Kidney (tissue), 22 donors: ENCODE measurements at places on chromosomes 1 and 21.

- no peak for DNase-seq
These were observed 7.7 kb upstream of the BCL2L15 start for GRCh38 chr1:113895098-113895497.

GRCh38 chr1:46036894-46037839 is 95.3 kb downstream of the PIK3R3 start:
- peak; percentile 91 for DNase-seq

- no peak for DNase-seq
These were observed 3.8 kb upstream of the RGSL1 start for GRCh38 chr1:182446033-182446669.

DNA sequence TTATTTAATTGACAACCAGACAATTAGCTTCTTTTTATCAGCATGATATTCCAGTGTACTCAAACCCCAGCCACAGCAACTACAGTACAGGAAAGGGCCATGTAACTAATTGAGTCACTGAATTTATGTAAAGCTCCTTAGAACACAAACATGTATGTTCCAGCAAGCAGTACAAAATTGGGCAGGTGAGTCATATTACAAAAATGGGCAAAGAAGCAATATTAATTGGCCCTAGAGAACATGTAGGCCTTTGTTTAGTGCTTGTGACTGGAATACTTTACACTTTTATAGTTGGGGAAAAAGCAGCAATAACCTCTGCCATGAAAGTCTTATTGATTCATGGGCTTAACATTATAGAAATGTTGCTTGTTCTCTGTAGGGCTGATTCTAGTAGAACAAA is 31.8 kb downstream of the CLEC20A start:
- no peak for DNase-seq

GRCh38 chr1:16026723-16027484 is 5.1 kb downstream of the CLCNKA start:
- DNase-seq, result peak; percentile 74

GRCh38 chr1:66613187-66613586 is 79.2 kb downstream of the SGIP1 start:
- no peak for DNase-seq

DNA sequence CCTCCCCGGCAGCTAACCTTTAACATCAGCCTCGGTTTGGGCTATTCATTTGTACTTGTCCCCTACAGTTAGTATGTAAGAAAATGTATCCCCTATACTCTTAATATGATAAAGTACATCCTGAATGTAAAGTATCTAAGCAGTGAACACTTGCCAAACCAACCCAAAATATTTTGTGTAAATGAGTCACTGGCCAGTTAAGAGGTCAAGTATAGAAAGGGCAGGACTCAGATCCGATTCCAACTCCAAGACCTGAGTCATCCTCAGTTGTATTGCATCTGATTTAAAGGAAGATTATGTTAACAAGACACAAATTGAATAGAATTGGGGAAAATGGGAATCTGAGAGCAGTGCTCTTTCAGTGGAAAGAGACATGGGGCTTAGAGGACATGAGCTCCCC is 84.4 kb downstream of the CD58 start:
- no peak for DNase-seq

- no peak for DNase-seq
These were observed 32.8 kb upstream of the PWP2 start for GRCh38 chr21:44074315-44074958.

- DNase-seq, result no peak
These were observed 23.9 kb downstream of the CD2 start for GRCh38 chr1:116777831-116778830.

- no peak for DNase-seq
These were observed 223.3 kb downstream of the FGGY start for GRCh38 chr1:59520194-59520593.

- DNase-seq, result no peak
These were observed 105.7 kb downstream of the PRDM16 start for GRCh38 chr1:3174487-3175247.

DNA sequence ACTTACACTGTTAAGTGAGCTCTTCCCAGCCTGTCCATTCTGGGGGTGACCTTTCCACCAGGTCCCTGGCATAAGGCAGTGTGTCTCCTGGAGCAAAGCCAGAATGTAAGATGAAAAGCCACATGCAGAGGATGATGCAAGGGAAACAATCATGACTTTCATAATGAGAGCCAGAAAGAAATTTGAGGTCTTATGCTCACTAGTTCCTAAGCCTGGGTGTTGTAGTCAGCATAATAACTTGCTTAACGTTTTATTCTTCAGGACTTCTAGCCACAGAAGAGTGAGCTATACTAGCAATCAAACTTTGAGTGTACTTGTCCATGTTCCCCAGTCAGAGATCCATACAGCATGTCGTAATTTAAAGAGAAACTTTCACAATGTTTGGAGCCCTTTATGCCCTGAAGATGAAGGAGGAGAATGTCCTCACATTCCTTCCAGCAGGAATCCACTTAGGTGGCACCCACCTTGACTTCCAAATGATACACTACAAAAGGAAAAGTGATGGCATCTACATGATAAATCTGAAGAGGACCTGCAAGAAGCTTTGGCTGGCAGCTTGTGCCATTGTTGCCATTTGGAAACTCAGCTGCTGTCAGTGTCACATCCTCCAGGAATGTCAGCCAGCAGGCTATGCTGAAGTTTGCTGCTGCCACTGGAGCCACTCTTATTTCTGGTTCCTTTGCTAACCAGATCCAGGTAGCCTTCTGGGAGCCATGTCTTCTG is 60.5 kb upstream of the FOXD3 start:
- DNase-seq, result no peak

DNA sequence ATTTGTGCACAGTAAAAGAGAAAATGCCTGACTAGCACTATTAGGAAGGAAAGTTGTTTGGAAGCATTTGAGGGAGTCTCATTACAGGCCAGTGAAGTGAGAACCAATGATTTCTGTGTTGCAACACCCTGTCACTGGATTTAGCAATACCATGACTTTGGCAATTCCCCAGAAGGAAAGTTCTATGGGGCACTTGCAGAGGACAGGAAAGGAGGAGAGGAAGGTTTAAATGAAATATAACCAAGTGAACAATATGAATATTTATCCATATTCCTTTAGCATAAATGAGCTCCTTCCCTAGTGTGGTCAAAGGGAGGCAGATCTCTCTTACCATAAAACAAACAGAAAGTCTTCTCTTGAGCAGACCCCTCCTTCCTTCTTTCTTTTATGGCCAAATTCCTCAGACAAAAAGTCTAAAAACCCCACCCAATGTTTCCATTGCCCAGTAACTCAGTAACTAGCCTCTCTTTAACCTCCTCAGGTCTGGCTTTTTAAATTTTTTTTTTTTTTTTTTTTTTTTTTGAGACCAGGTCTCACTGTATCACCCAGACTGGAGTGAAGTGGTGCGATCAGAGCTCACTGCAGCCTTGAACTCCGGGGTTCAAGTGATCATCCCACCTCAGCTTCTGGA is 5.5 kb downstream of the TLR5 start:
- no peak for DNase-seq

DNA sequence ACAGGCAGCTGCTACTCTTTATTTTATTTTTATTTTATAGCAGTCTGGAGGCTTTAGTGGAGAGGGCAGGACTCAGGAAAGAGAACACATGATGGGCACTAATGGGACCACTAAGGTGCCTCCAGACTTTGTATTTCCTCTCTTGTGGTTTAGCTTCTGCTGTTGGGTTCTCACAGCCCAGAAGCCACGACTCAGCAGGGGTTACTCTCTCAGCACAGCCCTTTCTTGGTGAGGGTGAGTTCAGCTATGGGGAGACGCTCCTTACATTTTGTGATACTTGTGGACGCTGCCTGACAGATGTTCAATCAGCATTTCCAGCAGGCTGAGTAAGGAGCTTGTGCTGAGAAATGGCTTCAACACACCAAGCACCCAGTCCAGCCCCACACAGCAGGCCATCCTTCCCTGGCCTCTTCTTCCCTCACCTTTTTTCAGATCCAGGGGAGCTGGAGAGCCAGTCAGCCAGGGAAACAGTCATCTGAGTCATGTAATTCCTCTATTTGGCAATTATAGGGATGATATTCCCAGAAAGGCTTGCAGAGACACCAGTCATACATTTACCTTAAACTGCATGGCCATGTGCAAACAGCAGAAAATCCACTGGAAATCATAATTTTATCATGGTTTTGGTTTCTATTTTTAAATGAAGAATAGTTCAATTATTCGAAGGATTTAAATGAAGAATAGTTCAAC is 53.2 kb upstream of the RAB3GAP2 start:
- no peak for DNase-seq

DNA sequence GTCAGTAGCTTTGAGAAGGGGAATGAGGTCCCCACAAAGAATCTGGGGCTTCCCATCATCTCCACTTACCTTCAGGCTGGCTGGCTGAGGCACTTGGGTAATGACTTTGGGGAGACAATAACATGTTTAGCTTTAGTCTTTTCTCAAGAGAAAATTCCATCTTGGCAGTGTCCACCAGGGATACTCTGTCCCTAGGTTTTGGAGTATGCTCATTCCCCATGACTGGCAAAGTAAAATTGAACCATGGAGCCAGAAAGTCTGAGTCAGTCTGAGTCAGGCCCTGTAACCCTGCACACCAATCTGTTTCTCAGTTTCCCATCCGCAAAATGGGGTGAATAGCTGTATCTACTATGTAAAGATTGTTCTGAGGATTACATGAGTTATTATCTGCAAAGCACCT is 28.2 kb downstream of the RUNX1 start:
- no peak for DNase-seq

DNA sequence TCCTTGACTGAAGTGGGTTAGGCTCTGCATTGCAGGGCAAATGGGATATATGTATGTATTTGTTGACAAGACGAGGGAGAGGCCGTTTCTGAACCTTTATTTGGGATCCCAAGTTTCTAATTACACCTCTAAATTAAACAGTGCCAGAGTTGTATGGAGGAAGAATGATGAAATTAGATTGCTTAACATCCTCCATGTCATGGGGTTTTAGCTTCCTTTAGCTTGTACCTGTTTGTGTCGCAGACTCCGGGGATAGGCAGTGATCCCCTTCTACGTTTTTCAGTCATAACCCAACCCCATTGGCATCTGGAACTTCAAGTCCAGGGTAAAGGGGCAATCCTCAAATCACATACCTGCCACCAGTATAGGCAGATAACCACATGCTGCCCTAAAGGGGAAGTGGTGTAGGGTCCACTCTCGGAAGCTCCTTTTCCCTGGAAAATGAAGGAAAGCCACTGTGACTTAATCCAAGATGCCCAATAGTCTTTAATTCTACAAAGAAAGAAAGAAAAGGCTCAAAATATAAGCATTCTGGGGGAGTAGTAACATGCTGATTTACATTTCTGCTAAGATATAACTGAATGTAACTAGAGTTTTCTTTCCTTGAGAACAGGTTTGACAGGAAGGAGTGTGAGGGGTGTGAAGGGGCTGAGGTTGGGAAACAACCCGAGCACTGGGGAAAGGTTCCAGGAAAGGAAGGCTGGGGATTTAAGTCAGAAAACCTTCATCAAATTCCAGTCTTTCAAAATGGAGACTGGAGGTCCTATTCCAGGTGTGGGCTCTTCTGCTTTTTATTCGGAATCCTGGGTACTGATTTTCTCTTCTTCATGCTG is 77.6 kb downstream of the RGL1 start:
- no peak for DNase-seq

DNA sequence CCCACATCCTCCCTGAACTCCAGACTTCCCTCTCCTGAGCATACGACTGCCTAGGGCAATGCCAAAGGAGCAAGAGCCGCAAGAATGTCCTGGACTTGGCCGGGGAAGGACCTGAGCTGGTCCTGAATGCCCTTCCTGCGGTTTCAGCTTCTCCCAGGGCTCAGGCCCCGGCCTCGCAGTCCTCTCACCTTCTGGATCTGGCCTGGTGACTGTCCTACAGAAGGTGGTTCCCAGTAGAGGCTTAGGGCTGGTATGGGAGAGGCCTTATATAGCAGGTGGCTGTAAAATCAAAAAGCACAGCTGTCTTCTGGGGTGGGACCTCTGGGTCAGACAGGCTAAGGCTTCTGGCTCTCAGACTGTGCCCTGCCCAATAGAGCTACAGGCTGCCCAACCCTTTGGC is at the start of gene LYPD8:
Gene LYPD8 (minus strand): TSS at position 243 of the 400 bp plus-strand sequence. CDS start 4,678 bp downstream, outside the sequence.
- no peak for DNase-seq

GRCh38 chr1:90919190-90919719 is 102.6 kb downstream of the ZNF644 start:
- DNase-seq, result no peak

- DNase-seq, result no peak
These were observed 139.2 kb downstream of the ETS2 start for GRCh38 chr21:38944903-38945302.

GRCh38 chr1:25648681-25649440 is 32.3 kb downstream of the MAN1C1 start:
- no peak for DNase-seq

- no peak for DNase-seq
These were observed 61.9 kb downstream of the CLSTN1 start for GRCh38 chr1:9761855-9762254.

- DNase-seq, result no peak
These were observed 36.9 kb upstream of the QSOX1 start for GRCh38 chr1:180117764-180118116.

GRCh38 chr1:203284411-203285123 is 20.8 kb upstream of the BTG2 start:
- no peak for DNase-seq

DNA sequence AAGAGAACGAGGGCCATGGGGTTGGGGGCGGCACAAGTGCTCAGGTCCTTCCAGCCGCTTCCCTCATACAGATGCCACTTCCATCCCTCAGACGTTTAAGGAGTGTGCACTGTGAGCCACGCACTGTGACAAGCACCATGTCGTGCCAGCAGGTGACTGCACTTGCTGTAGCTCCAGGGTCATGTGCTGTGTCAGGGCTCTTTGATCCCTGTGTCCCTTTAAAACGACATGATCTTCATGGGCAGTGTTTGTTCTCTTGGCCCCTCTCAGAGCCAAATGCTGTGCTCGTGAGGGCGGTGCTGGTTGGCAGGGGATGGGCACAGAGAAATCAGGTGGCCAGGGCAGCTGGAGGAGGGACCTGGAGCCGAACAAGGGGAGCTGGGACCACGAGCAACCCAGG is 19.9 kb downstream of the IL10RB start:
- no peak for DNase-seq

DNA sequence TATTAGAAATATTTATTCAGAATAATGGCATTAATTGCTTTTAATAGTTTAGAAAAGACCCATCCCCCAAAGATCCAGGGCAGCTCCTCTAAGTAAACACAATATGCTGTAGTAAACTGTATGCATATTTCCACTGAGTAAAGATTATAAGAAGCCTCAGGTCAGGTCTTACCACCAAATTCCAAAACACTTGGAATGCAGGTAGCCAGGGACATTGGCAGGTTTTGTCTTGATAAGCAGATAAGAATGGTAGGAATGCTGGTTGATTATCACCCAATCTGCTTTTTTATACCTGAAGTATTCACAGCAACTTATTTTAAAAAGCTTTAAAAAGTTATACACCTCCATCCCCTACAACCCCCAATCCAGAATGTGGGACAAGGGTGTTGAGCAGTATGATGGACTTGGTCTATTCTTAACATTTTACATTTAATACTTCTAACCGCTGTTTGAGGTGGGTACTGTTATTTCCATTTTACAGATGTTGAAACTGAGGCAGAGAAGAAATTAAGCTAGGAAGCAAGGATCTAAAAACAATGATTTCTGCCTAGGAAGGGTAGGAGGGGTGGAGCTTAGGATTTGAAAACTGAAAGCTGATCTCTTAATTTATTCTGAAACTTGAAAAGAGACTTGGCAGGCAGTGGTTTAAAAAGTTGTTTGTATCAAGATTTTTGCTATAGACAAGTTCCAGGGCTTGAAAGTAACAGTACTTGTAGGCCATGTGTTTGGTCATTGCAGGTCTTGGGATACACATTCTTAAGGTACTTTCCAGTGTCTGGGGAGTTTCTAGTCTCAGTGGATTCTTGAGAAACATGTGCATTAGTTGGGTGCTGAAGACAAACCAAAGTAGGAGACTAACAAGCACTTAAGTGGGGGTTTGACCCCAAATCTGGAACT is 15.6 kb upstream of the THEM4 start:
- DNase-seq, result no peak
